Daoy (cell line): ENCODE measurements at places on chromosomes 5 and 9.

DNA sequence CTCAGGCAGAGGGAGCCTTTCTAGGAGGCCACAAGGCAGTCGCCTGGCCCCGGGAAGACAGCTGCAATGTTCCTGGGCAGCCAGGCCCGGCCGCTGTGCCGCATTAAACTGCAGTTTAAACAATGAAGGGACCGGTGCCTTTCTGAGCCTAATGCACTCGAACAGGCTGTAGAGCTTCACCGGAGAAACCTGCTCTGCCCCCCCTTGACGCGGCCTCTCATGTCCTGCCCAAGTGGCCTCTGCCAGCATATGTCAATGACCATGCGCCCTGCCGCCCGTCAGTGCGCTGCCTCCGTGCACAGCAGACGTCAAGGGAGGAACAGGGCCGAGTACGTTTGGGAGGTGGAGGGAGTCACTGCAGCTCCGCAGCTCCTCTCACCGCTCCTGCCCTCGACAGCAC is 38.4 kb upstream of the BARHL1 start:
- DNase-seq, result no peak

GRCh38 chr5:73274881-73275663 is 102.1 kb downstream of the TMEM174 start:
- DNase-seq, result no peak

GRCh38 chr9:98766586-98766985 is 29.8 kb downstream of the ANKS6 start:
- no peak for DNase-seq

GRCh38 chr5:59543821-59544442 is 349.6 kb downstream of the PDE4D start:
- DNase-seq, result no peak

- no peak for DNase-seq
These were observed 274.3 kb downstream of the ISL1 start for GRCh38 chr5:51657340-51658240.

- DNase-seq, result peak; percentile 98
These were observed 78.9 kb upstream of the RPS23 start for GRCh38 chr5:82356808-82357671.

GRCh38 chr5:5828619-5829018 is 406.1 kb downstream of the ICE1 start:
- DNase-seq, result no peak

DNA sequence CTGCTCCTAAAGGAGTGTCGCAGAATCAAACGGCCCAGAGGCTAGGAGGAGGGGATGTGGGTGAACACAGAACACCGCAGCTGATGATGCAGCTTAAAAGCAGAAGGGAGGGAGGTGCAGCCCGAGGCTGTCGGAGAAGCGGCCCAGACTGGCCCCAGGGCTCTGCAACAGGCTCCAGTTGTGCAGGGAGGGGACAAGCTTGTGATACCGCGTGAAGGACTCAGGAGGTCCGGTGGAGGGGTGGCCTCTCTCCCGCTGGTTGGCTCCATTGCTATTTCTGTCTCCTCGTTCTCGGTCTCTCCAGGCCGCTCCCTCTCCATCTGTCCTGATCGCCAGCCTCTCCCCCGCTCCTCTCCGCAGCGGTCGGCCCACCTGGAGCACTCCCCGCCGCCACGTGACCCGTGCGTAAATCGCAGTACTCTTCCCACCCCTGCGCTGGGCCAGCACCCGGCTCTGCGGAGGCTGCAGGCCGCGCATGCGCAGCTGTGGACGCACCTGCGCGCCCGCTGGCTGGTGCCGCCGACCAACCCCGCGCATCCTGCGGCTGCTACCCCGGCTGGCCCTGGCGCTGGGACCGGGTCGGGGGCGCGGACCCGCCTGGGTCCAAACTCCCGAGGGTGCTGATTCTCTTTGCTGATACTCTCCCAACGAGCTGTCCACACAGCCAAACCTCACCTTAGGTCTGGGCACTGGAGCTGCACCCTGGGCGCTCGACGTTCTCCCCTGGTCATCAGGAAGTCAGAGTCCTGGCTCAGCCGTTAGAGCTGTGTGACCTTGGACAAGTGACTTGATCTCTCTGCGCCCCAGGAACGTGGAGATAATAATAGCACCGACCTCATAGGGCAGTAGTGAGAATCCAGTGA is 3.7 kb upstream of the STXBP1 start:
- peak; percentile 84 for DNase-seq

- DNase-seq, result peak; percentile 80
These were observed 745 bp downstream of the GADD45G start for GRCh38 chr9:89605465-89606048.

- no peak for DNase-seq
These were observed 21.5 kb downstream of the PDGFRB start for GRCh38 chr5:150134198-150134588.

- peak; percentile 53 for DNase-seq
These were observed 5.1 kb downstream of the TLN1 start for GRCh38 chr9:35726931-35727330.

DNA sequence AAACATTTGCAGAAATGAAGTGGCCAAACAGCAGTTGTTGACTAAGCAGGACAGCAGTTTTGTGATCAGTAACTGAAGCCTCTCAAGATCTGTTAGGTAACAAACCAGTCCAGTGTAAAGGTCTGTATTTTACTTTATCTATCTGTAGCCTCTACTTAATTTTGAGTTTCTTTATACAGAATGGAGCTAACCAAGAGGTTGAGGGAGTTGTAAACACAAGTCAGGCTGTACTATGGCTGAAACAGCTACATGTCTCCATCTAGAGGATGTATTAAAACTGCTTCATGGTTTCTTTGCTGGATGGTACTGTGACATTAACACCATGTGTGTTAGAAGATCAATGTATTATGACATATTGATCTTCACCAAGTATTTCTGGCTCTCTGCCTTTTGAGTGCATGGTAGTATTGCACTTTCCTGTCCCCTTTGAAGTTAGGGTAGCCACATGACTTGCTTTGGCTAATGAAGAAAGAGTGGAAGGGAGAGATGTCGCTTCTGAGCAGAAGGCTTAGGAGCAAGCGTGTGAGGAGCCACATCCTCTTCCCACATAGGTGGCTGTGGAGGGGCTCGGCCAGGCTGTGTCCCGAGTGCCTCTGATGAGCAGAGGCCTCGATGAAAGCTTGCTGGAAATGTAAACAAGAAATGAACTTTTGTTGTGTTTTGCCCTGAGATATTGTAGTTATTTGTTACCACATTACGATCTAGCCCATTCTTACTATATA is 105.6 kb upstream of the PCA3 start:
- DNase-seq, result peak; percentile 46

DNA sequence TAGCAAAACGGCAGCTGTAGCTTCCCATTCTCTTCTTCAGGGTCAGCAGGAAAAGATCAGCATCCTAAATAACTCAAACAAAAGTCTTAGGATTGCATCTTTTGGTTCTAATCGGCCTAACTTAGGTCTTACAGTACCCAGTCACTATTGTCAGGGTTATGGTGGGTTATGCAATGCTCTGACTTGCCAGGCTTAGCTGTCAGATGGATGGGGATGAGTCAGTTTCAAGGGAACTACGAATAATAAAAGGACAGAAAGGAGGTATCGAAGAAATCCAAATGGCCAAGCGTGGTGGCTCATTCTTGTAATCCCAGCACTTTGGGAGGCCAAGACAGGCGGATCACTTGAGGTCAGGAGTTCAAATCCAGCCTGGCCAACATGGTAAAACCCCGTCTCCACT is 46.5 kb downstream of the PPP1R2B start:
- DNase-seq, result no peak

DNA sequence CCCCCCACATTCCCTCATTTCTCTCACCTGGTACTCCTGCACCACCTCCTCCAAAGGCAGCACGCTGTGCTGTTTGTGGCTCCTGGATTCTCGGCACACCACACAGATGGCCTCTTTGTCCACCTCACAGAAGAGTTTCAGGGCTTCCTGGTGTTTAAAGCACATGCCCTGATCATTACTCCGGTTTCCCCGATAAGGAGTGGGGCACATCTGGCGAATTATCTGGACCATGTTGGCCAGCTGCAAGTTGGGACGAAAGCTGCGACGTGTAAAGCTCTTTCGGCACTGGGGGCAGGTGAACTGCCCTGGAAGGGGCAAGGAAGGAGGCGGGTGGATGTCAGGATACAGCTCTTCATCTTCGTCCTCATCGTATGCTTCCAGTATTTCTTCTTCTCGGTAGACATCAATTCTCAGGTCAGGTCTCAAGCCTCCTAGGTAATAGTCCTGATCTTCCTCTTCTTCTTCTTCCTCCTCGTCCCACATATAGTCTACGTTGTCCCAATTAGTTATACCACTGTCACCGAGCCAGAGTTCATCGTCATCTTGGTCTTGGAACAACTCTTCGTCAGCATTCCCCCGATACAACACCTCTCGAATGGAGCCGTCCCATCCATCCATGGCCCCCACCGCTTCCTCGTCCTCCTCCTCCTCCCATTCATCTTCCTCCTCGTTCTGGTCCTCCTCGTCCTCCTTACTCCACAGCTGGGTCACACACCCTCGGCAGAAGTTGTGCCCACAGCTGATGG is 796 bp downstream of the TRIM52 start:
- DNase-seq, result no peak

GRCh38 chr5:93431250-93431649 is 149.8 kb downstream of the NR2F1-AS1 start:
- DNase-seq, result no peak

GRCh38 chr9:136020206-136020605 is 59.0 kb upstream of the UBAC1 start:
- no peak for DNase-seq

DNA sequence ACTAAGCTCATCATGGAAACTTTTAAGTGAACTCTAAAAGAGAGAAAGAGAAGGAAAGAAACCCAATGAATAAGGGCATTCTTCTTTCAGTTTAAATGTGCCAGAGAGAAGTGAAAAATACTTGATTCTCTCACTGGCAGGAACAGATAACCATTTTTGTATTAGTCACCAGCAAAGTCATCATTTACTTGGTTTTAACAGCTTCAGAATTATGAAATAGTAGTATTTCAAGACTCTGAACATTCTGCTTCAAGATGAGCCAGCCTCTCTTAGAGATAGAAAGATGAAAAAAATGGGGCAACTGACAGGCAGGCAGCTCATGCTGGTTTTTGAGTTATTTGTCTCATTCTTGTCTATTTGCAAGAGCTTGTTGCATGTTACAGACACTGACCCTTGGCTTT is 103.5 kb downstream of the GCNT1 start:
- DNase-seq, result no peak

DNA sequence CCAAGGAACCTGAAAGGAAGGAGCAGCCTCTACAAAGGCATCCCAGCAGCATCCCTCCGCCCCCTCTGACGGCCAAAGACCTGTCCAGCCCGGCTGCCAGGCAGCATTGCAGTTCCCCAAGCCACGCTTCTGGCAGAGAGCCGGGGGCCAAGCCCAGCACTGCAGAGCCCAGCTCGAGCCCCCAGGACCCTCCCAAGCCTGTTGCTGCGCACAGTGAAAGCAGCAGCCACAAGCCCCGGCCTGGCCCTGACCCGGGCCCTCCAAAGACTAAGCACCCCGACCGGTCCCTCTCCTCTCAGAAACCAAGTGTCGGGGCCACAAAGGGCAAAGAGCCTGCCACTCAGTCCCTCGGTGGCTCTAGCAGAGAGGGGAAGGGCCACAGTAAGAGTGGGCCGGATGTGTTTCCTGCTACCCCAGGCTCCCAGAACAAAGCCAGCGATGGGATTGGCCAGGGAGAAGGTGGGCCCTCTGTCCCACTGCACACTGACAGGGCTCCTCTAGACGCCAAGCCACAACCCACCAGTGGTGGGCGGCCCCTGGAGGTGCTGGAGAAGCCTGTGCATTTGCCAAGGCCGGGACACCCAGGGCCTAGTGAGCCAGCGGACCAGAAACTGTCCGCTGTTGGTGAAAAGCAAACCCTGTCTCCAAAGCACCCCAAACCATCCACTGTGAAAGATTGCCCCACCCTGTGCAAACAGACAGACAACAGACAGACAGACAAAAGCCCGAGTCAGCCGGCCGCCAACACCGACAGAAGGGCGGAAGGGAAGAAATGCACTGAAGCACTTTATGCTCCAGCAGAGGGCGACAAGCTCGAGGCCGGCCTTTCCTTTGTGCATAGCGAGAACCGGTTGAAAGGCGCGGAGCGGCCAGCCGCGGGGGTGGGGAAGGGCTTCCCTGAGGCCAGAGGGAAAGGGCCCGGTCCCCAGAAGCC is 30.8 kb downstream of the CD180 start:
- DNase-seq, result peak; percentile 90

DNA sequence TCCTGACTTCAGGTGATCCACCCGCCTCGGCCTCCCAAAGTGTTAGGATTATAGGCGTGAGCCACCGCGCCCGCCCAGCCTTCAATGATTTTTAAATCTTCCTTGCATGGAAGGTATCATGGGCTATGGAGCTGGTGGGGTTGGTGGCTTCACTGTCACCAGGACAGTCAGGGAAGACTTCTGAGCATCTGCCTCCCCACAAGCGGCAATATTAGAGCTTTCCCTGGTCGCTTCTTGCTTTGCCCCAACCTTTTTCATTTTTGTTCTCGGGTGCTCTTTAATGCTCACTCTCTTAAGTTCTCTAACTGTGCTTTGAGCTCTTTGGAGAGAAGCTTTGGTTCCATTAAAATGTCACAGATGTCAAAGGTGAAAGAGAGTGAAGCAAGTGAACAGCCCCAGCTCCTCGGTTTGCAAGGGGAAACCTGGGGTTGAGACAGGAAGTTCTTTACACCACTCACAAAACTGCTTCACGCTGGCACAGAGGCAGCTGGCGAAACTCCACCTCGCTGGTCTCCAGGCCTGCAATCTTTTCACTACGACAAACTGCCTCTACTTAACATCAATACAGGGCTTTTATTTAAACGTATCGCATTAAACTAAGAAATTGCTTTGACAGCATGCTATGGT is 142.5 kb upstream of the RETREG1 start:
- no peak for DNase-seq

- no peak for DNase-seq
These were observed 188.4 kb downstream of the GLIS3 start for GRCh38 chr9:4111233-4112008.

DNA sequence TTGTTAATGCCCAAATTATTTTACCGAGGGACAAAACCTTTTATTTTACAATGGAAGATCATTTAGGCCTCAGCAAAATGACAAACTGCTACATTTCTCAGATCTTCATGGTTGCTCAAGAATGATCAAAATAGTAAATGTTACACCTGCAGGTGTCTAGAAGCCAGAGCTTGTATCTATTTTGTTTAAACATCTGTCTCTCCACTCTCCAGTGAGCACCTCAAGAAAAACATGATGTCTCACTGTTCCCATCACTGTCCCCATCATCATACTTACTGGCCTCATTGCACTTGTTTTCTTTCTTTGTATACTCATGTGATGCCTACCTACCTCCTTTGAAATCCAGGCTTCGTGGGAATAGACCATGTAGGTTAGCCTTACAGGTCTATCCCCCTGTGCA is 149.6 kb downstream of the TTLL11 start:
- DNase-seq, result no peak

- DNase-seq, result no peak
These were observed 11.7 kb upstream of the FCN2 start for GRCh38 chr9:134868751-134869553.

- no peak for DNase-seq
These were observed 1071.9 kb upstream of the ARRDC3 start for GRCh38 chr5:92455011-92455410.
